ENCODE measurements at places on chromosomes 5 and 9. TPM values are rescaled to one million over a fixed set of nuclear protein-coding genes. Genes with fewer than 3 reads are reported as not detected.
A peak's percentile ranks its signal among the peaks of the same experiment; 100 is the strongest.

DNA sequence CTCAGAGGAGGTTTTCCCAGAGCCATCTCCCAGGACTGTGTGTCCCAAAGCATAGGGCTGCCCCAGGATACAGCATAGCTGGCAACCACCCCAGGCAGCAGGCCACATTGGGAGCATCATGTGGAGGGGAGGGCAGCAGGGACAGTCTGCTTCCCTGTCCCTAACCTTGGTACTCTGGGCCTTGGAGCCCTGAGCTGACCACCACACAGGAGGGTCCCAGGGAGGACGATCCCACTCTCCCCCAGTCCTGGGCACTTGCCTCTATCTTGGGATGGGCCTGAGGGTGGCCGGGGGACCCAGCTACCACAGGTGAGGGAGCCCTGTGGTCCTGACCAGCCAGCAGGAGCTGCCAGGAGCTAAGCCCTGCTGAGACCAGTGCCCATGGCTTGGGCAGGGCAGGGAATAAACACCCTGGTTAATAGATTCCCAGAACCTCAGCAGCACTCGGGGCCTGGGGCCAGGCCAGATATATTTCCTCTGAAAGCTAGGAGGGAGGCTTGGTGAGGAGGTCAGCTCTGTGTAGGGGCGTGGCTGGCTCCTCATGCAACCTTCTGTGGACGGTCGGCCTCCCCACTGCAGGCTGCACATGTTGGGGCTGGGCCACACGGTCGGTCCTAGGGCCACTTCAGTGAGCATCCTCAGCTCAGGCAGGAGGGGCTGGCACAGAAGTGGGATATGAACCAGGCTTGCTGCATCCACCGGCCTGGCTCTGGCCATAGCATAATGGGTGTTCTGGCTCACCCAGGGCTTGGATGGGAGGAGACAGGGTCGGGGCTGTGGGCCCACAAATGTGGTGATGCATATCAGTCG is 4.2 kb downstream of the NINJ1 start:
- no peaks in the 10 kb centered on the region for H3K36me3 ChIP-seq
- H3K4me1 ChIP-seq = peaks cover 59% of the 10 kb centered on the region
- peak overlapping the region; percentile 95 for H3K27ac ChIP-seq
- DNase-seq = peak; percentile 12
- no peaks in the 10 kb centered on the region for H3K27me3 ChIP-seq
- no peak overlapping the region for H3K4me3 ChIP-seq

- no peaks in the 10 kb centered on the region for H3K36me3 ChIP-seq
- no peak overlapping the region for H3K4me3 ChIP-seq
- no peaks in the 10 kb centered on the region for H3K27me3 ChIP-seq
These were observed 485.9 kb upstream of the KLF4 start for GRCh38 chr9:107975426-107976010.

DNA sequence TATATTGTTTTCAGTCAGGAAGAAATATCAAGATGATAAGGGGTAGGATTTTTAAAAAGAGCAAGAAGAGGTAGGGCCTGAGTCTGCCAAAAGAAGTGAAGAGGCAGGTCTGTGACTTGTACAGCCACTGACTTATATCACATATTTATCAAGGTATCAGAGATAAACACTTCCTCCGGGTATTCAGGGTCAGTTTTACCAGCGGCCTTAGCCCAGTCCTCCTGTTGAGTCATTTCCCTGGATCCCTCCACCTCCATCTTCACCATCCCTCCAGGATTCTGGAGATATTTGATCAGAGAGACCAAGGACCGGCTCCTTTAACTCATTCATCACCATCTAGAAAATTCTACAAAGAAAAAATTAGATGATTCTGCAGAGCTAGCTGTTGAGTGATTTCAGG is 375.7 kb upstream of the TUSC1 start:
- no peaks in the 10 kb centered on the region for H3K36me3 ChIP-seq
- DNase-seq = no peak
- no peak overlapping the region for H3K27ac ChIP-seq
- H3K4me3 ChIP-seq = no peak overlapping the region
- no peaks in the 10 kb centered on the region for H3K4me1 ChIP-seq

DNA sequence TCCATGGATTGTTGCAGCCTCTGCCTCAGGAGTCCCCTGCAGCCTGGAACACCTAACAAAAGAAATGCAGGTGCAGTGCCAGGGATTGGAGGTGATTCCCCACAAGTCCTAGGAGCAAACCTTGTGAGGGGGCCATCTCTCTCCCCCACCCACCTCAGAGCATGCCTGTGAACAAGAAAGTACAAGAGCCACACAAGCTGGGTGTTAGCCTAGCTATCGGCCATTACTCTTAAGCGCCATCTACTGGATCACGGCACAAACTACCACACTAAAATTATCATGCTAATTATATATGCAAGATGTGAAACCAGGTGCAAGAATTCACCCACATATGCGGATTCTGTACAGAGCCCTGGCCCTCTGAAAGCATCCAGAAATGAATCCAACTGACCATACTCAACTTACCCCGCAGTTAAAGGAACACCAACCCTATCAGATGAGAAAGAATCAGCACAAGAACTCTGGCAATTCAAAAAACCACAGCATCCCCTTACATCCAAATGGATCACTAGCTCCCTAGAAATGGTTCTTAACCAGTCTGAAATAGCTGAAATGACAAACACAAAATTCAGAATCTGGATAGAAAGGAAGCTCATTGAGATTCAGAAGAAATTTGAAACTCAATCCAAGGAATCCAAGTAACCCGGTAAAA is 16.5 kb upstream of the PRSS3 start:
- H3K27me3 ChIP-seq = no peaks in the 10 kb centered on the region
- DNase-seq = peak; percentile 44
- H3K4me1 ChIP-seq = no peaks in the 10 kb centered on the region
- no peak overlapping the region for H3K4me3 ChIP-seq
- no peak overlapping the region for H3K27ac ChIP-seq
- H3K36me3 ChIP-seq = no peaks in the 10 kb centered on the region

SGCD gene
- 3.7 TPM for total RNA-seq

EIF4E1B gene
- total RNA-seq = not detected

IL13 gene
- not detected for total RNA-seq

TAF1L gene
- not detected for total RNA-seq

CYFIP2 gene
- total RNA-seq = 34.0 TPM

Measured in transverse colon (tissue), 4 donors.